ENCODE measurements at places on chromosomes 1 and 21. TPM values are rescaled to one million over a fixed set of nuclear protein-coding genes. Genes with fewer than 3 reads are reported as not detected.

FCGR3A gene
- total RNA-seq, result 0.66 TPM

OR2M3 gene
- not detected for total RNA-seq

AMY1A gene
- not detected for total RNA-seq

CYP4A11 gene
- 0.13 TPM for total RNA-seq
